ENCODE measurements at places on chromosomes 2 and 18.

DNA sequence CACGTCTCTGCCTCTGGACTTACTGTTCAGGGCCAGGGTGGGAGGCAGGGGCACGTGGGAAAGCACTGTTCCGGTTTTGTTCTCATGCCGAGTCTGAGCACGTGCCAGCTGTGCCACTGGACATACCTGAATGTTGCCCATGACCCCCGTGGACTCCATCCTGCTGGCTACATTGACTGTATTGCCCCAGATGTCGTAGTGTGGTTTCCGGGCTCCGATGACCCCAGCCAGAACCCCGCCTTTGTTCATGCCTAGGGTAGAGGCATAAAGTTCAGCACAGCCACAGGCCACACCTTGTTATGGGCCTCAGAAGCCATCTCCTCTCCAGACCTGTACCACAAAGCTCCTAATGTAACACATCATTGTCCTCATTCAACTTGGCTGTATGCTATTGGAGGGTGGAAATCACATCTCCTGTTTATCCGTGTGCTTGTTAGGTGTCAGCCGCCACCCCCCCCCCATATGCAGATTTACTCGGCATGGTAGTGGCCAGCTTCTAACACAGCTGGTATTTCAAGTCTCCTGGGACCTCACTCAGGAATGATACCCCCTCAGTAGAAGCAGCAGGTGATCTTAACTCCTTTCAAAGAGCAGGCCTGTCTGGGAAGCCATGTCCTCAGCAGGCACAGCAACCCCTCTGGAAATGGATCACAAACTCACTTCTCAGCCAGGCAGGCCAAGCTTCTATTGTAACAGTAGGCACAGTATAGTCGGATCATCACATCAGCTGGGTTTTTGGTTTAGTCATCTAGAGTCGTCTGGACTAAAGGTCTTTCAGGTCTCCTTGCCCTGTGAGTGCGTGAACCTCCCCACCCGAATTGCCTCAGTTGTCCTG lies 27.6 kb downstream of the CENPO start:
- no peak for DNase-seq

GRCh38 chr2:40283111-40283909 lies 168.6 kb downstream of the SLC8A1 start:
- DNase-seq = no peak

- no peak for DNase-seq
These were observed 662.3 kb downstream of the IRS1 start for GRCh38 chr2:226137201-226137811.

DNA sequence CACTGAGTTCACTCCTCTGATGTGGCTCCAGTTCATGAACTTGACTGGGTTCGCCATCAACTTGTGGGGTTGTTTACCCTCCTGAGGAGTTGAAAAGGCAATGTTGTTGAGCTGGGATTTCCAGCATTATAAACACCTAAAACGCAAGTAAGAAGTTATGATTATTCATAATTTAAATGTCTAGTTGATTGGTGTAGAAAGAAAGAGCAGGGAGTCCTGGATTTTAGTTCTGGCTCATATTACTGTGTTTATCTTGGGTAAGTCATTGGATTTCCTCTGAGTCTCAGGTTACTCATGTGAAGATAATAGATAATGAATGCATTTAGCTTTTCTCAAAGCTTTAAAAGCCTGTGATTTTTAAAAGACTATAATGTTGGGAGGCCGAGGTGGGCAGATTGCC lies 438.0 kb upstream of the CDH20 start:
- DNase-seq = no peak

DNA sequence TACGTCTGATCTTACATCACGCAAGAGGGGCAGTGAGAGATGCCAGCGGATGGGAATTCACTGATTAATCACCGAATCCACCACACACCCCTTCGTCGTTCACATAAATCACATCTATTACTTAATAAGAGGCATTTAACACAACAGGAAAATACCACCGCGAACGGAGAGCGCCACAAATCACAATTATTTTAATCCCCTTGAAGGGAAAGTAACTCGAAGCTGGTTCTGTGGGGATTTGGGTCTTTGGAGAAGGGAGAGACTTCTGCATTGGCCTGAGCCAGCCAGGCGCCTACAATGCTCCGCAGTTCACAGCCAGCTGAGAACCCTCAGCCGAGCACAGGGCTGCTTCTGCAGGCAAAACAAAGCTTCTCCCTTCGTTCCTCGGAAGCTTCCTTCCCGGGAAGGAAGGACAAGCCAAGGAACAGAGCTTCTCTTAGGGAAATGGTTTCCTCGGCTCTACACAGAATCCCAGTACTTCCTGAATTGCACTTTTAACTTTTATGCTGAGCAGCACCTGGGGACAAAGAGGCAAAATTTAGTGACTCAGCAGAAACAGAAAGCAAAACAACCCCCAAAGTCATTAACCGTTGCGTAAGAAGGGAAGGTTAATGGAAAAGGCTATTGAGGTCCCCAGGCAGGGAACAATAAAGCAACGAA lies at the start of gene LRP1B:
Gene LRP1B (minus strand): TSS at position 7 of the 660 bp plus-strand sequence. CDS start 287 bp downstream, outside the sequence.
- DNase-seq = no peak

- no peak for DNase-seq
These were observed 108.5 kb downstream of the ABCA12 start for GRCh38 chr2:215029936-215030335.

Measured in activated CD4-positive, alpha-beta T cell treated with anti-CD3 and anti-CD28 coated beads, Interleukin-2, amount 50 U/mL, for 48 hours (primary cell).